Stimulated activated CD4-positive, alpha-beta T cell treated with anti-CD3 and anti-CD28 coated beads, Interleukin-15, amount 100 ng/mL, for 1 hour (primary cell): ENCODE measurements at places on chromosomes 11 and 22.

- DNase-seq = no peak
These were observed 251.8 kb upstream of the BLID start for GRCh38 chr11:122367809-122368231.

GRCh38 chr11:11230802-11231562 lies 122.1 kb downstream of the CSNK2A3 start:
- DNase-seq = no peak

DNA sequence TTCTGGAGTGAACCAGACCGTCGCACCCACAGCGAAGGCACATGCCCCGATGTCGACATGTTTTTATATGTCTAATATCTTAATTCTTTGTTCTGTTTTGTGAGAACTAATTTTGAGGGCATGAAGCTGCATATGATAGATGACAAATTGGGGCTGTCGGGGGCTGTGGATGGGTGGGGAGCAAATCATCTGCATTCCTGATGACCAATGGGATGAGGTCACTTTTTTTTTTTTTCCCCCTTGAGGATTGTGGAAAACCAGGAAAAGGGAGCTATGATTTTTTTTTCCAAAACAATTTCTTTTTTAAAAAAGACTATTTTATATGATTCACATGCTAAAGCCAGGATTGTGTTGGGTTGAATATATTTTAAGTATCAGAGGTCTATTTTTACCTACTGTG lies 49.2 kb upstream of the OR4B1 start:
- DNase-seq = no peak

DNA sequence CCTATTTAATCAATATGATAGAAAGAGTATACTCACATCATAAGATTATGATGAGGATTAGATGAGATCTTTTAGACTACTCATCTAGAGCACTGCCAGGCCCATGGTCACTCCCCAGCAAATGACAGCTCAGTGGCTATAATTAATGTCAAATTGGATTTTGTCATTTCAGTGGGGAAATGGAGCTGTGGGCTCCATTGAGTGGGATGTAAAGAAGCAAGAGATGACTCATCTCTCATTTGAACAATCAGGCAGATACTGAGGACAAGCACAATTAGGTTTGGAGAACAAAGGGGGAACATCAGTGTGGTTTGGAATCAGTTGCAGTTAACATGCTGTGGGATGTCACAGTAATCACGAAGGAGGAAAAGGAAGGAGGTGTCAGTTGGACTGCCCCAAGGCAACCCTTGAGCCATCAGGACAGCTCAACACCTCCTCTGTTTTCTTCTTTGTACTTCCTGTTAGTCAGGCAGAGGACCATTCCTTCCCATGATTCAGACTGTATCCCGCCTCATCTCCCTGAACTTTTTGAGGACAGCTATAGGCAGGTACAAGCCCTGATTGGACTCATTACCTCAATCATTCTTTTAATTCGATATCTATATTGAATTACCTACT lies 473.7 kb upstream of the ISX start:
- DNase-seq = no peak

DNA sequence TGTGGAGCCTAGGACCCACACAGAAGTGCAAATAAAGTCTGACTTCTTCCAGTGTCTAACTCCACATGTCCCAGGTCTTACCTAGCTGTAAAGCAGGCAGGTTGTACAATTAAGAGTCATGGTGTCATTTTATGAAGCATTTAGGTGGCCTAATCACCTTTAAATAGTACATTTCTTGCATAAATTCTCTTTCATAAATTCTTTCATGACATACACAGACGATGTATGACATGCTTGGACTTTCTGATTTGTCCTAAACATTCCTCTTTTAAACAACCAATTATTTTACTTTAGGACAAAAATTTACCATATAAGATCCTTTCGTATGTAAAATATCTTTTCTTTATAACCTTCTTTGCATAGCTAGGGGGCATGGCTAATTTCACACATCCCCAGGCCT lies 31.3 kb downstream of the TSKU start:
- DNase-seq = no peak

GRCh38 chr11:127791844-127792243 lies 791.3 kb upstream of the KIRREL3 start:
- DNase-seq = no peak

GRCh38 chr22:45072322-45072903 lies 62.6 kb upstream of the PHF21B start:
- no peak for DNase-seq

DNA sequence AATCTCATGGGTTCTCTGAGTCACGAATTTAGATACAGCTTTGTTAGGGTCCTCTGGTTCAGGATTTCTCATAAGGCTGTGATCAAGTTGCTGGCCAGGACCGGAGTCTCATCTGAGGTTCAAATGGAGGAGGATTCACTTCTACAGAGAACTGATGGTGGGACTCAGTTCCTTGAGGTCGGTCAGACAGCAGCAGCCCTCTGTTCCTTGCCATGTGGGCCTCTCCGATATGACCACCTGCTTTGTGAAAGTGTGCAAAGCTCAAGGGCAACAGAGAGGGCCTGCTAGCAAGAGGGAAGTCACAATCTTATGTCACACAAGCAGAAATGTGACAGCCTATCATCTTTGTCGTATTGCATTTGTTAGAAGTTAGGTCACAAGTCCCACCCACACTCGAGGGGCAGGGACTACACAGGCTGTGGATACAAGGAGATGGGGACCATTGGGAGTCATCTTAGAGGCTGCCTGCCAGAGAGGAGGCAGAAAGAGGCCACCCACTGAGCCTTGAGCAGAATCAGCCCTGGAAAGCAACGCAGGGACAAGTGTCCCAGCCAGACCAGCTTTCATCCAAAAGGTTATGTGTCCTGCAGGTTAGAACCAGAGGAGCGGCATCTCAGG lies 34.5 kb downstream of the RPUSD4 start:
- DNase-seq = no peak

DNA sequence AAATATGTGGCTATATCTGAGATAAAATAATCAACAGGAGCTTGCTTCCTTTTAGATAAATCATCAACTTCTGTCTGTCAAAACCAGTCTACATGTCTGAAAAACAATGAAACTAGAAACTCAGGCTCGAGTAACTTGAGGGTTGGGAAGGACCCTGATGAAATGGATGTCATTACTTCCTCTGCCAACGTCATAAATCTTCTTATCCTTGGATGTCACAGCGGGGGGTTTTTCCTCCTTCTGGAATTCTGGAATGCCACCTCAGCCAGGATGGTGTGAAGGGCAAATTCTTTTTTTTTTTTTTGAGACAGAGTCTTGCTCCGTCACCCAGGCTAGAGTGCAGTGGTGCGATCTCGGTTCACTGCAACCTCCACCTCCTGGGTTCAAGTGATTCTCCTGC lies 13.4 kb downstream of the LGR4 start:
- no peak for DNase-seq

DNA sequence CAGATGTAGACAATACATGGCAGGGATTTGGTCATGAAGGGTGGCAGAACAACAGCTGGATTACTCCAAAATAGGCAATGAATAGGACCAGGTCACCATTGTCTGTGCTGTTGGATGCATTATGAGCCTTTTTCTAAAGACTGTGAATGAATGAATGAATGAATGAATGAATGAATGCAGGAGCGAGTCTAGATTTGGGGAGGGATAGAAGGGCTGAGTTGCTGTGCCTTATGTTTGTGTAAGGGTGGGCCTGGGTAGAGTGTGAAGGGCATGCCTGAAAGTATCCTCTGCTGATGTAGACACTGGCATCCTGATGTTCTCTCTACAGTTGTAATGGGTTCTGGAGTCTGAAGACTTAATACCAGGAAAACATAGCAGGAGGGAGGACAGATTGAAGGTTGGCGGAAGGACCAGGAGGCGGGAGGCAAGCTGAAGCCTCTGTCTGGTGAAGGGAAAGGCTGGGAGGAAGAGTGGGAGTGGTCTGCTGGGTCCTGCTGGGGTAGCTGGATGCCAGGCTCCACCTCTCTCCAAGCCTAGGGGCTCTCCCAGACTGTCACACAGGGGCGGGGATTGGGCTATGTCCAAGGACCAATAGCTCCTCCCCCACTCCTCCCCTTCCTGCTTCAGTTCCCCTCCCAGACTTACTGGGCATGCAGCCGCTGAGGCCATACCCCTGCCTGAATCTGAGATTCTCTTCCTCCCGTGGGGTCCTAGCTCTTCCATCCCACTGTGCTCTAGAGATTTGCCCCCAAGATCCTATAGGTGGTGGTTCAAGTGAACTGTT lies 4.8 kb downstream of the TRIM3 start:
- no peak for DNase-seq

- no peak for DNase-seq
These were observed 45.8 kb upstream of the NOX4 start for GRCh38 chr11:89536926-89537325.

- DNase-seq = no peak
These were observed 99.0 kb downstream of the AMOTL1 start for GRCh38 chr11:94866936-94867795.

DNA sequence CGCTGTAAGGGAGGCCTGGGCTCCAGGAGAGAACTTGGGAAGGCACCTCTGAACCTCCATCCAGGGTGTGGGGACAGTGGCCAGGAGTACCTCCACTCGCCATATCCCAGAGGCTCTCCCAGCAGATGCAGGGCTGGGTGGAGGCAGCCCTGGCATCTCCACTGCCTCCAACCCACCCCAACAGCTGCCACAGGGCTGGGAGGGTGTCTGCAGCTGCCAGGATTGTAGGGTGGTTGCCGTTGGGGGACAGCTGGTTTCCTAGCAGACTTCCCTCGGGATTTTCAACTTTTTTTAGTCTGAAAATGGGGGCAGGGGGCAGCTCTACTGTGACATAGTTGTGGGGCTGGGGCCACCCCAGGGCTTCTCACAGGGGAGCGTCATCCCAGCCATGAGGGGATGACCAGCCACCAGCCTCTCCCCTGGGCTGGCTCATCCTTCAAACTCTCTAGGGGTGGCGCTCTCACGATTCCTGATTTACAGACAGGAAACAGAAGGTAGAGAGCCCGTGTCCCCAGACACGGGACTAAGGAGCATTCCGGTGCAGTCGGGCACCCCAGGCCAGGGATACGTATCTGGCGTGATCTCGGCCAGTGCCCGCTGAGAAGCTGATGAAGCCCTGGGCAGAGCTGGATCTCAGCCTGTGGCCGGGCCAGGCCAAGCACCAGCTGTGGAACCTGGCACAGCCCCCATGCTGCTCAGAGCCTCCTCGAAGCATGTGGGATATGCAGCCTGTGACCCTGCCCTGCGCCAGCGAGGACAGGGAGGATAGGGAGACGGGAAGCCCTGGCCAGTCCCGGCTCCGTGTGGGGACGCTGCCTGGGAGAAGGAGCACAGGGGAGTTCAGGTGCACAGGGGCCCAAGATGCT lies 9.9 kb downstream of the PRR5 start:
- no peak for DNase-seq

- DNase-seq = no peak
These were observed 12.2 kb downstream of the PHLDB1 start for GRCh38 chr11:118619444-118620197.

- peak; percentile 46 for DNase-seq
These were observed 61.4 kb upstream of the ASPHD2 start for GRCh38 chr22:26367402-26368245.

- DNase-seq = no peak
These were observed 132.2 kb upstream of the PITPNB start for GRCh38 chr22:28051091-28051786.

GRCh38 chr22:33073989-33074418 lies 15.8 kb upstream of the SYN3 start:
- no peak for DNase-seq

DNA sequence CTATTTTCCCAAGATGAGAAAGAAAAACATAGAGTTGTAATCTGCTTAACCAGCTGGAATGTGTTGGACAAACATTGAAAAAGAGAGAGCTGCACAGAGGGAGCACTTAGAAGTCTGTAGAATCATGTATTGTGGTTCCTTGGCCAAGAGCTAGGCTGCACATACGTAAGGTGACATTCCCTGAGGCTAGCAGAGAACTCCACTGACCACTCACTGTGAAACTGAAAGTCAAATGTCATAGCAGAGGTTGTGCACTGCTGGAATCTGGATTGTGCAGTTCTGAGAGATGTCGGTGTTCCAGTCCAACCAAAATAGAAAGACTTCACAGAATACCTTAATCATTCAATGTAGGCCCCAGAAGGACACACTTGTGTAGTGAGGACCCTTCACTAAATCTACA lies 772.8 kb upstream of the RAG2 start:
- DNase-seq = no peak

- DNase-seq = no peak
These were observed 77.7 kb downstream of the LINC01488 start for GRCh38 chr11:69559181-69559580.

DNA sequence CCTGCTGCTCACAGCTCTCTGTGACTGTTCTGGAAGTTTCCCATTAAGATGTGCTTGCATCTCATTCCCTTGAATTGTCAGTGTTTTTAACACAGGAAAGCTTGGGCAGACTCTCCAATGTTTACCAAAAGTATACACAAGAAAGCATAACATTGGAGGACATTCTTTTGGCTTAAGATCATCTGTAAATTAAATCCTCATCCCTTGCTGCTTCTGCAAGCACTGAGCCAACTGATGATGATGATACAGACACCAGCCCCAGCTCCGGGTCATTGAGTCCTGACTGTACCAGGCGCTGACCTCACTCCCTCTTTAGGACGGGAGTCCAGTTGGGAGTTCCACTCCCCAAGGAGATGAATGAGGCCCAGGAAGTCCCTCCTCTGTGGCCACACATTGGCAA lies 23.8 kb downstream of the CD82 start:
- no peak for DNase-seq
